ENCODE measurements at places on chromosomes 11 and 22. TPM values are rescaled to one million over a fixed set of nuclear protein-coding genes. Genes with fewer than 3 reads are reported as not detected.

GRCh38 chr11:47337229-47337924 is 15.1 kb downstream of the MYBPC3 start:
- no peak for DNase-seq

DNA sequence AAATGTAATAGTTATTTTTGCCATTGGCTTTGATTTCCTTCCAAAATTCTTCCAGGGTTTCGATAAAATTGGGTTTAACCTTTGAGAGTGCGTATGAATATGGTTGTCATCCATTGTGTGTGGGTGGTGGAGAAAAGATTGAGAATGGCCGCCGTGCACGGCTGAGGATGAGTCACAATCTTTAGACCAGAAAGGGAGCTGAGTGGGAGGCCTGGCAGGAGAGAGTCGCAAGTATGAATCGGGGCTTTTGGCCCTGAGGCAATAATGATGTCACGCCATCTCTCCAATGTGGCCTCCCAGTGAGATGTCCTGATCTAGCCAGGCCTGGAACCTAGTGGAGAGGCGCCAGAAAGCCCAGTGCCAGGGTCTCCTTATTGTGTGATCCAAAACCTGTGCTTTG is 33.1 kb upstream of the SMPD1 start:
- peak; percentile 49 for DNase-seq

DNA sequence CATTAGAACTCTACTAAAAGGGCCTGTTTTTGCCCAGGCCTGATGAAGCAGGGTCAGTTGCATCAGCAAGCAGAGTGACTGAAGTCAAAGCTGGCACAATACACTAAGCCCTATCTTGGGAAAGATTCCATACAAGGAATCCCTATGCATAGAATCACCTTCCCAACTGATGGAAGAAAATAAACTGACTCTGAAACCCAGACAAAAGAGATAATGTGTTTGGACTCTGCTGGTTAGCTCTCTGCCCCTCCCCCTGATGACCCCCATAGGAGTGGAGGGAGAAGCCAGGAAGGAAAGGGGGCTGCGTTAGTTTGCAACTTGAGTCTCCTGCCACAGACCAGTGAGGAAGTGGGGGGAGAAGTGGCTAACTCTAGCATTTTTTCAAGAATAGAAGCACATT is 32.9 kb downstream of the GALNT18 start:
- no peak for DNase-seq

- DNase-seq, result no peak
Observed at GRCh38 chr11:119471329-119471728, 48.4 kb upstream of the THY1 start.

DNA sequence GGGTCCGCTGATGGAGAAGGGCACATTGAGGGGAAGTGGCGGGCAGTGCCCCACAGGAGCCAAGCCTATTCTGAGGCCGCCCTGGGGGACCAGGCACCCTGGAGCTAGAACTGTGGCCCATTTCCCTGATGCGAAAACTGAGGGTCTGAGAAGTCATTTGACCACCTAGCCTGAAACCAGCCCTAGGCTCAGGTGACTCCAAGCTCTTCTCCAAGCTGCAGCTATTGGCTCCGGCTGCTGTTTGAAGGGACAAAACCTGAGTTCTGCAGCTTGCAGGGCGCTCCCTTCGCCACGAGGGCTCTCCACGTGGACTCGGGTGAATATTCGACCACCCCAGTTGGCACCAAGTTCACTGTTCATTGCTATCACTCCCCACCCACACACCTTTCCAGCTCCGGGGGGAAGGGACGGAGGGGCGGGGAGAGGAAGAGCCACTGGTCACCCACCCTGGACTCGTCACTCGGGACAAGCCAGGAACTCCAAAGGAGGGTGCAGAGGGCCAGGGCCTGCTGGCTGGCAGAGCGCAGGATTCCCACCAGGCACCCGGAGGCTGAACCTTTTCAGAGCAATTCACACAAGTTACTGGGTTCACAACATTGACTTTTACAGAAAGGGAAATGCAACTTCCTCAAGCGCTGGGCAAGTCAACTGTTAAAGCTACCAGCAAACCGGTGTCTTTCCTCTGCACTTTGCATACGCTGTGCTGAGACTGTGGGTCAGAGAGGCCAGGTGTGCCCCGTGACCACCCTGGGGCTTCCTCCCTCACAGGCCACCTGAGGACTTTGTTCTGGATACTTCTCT is 1.1 kb upstream of the RAC2 start:
- no peak for DNase-seq

DNA sequence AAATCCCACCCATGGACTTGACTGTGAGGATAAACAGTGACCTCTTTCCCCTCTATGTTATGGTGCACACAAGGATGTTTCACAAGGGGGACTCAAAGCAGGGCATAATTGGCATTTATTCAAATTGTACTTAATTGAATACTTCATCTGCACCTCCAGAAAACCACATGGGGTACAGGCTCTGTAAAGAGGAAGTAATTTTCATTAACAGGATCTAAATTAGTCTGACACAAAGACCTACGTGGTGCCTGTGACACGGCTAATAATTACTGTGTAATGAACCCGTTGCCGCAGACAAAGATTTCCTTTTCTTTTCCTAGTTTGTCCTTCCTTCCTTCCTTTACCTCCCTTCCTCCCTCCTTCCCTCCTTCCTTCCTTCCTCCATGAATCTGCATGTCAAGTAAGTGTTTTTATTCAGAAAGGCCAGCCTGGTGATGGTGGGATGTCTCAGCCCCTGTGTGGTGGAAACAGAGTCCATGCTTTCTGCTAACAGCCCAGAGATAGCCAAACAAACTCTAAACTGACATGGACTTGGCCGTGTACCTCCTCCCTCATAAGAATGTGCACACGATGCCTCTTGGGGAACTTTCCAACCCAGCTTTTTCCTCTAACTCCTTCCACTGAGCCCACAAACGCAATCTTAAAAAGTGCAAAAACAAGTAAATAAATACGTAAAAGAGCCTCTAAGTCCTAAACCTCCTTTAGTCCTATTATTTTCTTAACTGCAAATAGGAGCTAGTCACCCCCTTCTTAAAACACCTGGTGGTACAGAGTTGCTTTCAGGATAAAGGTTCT is 118.8 kb downstream of the INSC start:
- no peak for DNase-seq

- no peak for DNase-seq
Observed at GRCh38 chr11:93791493-93791892, 7.4 kb downstream of the MED17 start.

DNA sequence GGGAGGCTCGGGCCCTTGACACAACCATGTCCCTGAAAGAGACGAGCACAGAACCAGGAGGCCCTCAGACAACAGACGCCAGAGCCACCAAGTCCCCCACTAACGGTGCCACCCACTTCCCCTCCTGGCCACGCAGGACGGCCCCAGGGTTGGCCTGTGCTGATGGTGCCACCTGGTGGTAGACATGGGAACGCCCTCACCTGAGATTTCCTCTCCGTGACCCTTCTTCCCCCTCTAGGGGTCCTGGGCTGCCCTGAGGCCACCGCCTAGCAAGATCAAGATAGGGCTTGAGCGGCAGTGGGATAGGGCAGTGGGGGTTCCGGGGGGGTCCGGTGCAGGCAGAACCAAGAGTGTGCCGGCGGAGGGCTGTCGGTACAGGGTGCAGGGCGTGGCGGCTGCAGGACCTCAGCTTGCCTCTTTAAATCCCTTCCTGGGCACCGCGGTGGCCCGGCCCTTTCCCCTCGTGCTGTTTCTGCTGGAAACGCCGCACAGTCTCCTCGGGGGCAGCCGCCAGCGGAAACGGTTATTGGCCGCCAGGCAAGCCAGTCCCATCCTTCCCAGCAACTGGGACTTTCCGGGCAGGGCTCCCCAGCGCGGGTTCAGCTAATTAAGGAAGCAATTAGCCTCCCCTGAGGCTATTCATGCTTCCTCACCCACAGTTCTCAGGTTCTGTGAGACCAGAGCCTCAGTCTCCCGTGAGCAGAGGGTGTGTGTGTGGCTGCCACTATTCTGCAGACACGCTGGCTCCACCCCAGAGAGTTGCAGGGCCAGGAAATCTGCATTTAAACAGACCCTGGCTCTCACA is 5.5 kb upstream of the NFAM1 start:
- DNase-seq, result peak; percentile 78

DNA sequence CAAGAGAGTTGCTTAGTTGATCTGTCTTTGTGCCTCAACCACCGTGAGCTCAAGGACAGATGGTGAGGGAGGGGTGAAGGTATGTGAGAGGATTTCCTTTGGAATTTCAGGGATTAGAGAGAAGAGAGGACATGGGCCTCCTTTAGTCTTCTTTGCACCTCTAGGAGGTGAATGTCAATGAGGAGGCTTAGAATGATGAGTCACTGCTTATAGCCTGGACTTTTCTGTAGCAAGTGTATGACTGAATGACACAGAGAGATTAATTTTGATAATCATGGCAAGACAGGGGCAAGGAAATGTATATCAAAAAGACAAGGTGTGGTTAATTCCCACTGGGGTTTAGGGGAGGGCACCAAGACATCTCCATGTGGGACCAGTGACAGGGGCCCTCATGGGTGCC is 947.3 kb upstream of the TENM4 start:
- DNase-seq, result no peak

The MUC6 gene
- not detected for total RNA-seq

- no peak for DNase-seq
Observed at GRCh38 chr11:116072133-116072532, 567.9 kb upstream of the CADM1 start.

GRCh38 chr11:92852946-92853345 is 116.5 kb upstream of the MTNR1B start:
- no peak for DNase-seq

DNA sequence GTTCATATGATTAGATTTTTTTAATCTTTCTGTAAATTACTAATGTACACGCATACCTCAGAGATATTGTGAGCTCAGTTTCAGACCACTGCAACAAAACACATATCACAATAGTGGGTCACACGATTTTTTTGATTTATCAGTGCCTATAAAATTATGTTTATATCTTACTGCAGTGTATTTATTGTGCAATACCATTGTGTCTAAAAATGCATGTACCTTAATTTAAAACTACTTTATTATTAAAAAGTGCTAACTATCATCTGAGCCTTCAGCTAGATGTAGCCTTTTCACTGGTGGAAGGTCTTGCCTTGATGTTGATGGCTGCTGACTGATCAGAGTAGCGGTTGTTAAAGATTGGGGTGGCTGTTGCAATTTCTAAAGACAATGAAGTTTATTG is 918.8 kb upstream of the CHORDC1 start:
- DNase-seq, result no peak

DNA sequence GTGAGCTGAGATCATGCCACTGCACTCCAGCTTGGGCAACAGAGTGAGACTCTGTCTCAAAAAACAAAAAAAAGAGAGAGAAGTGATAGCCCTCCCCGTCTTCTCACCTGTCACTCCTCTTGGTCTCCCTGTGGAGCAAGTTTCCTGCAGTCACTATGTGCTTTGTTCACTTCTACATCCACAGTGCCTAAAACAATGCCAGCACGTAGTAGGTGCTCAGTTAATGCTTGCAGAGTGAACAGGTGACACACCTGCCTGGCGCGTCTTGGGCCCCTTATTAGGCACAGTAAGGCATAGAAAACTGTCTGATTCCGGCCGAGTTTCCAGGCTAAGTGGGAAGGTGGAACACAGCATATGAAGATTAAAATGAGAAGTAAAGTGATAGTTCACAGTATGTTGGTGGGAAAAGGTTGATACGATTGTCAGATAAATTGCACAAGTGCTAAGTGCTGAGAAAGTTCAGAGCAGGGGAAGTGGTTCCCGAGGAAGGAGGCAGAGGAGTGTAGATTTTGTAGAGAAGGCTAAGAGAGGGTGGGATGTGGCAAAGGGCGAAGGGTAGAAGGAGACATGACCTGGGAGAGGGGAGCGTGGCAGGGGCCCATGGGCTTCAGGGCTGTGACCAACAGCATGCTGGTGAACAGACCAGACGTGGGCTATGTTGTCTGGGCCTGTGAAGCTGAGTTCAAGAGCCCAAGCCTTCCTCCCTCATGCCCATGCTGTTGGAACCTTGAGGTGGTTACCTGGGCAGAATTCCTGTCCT is 41.9 kb downstream of the BCR start:
- DNase-seq, result no peak

DNA sequence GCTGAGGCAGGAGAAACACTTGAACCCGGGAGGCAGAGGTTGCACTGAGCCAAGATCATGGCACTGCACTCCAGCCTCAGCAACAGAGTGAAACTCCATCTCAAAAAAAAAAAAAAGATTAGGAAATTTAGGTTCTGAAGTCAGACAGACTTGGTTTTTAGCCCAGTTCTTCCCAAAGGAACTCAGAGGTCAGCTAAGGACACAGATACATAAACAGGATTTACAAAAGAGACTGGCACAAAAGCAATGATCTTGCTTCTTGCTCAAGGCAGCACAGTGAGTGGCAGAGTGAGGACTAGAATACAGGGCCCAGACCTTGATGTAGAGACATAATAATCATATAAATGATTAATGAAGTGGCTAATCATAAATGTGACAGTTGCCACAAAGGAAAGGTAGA is 25.4 kb upstream of the RRAS2 start:
- DNase-seq, result no peak

DNA sequence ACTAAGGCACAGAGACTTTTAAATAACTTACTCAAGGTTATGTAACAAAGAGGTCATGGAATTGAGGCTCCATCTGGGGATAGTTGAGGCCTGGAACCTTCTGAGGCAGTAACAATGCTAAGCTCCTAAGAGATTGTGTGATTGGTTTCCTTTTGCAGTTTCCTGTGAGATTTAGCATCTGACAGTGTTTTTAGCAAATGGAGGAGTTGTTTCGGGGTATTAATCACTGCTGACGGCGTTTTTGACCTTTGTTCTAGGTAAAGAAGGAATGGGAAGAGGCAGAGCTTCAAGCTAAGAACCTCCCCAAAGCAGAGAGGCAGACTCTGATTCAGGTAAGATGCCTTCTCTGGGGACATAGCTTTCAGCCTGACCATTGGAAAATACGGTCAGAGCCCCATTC is 32.1 kb upstream of the ST14 start:
- no peak for DNase-seq

DNA sequence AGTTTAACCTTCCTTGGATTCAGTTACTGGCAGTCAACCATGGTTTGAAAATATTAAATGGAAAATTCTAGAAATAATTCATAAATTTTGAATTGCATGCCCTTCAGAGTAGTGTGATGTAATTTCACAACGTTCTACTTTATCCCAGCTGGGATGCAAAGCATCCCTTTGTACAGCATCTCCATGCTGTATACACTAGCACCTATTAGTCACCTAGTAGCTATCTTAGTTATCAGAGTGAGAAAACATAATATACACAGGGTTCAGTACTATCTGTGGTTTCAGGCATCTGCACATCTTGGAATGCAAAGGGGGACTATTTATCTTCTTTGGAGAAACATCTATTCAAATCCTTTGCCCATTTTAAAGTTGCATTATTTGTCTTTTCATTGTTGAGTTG is 30.8 kb downstream of the CBL start:
- no peak for DNase-seq

GRCh38 chr22:22368516-22368915 is 123.9 kb downstream of the VPREB1 start:
- no peak for DNase-seq

DNA sequence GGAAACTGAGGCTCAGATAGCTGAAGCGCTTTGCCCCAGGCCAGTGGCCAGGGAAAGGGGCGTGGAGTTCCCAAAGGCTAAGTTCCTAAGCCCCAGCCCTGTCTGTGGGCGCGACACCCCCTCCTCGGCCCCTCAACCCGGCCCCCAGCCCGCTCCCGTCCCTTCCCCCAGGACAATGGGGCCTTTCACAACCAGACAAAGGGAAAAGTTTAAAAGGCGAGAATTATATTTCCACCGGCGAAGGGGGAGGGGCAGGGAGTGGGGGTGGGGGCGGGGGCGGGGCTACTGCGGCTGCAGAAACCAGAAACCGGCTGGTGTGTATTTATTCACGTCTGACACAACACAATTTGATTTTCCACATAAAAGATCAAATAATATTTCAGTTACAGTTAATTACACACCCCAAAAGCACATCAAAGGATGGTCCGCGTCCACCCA is 192.1 kb downstream of the MN1 start:
- DNase-seq, result no peak

GRCh38 chr11:100827934-100828661 is 141.0 kb downstream of the ARHGAP42 start:
- no peak for DNase-seq

Measured in naive thymus-derived CD4-positive, alpha-beta T cell (primary cell).